ENCODE measurements at places on chromosomes 5 and 9.

DNA sequence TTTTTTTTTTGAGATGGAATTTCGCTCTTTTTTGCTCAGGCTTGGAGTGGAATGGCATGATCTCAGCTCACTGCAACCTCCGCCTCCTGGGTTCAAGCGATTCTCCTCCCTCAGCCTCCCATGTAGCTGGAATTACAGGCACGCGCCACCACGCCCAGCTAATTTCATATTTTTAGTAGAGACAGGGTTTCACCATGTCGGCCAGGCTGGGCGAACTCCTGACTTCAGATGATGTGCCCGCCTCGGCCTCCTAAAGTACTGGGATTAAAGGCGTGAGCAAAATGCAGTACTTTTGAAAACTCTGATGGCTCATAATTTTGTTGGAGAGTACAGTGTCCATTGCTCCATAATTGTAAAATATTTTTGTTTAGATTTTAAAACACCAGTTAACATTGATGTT is 52.6 kb downstream of the CCNH start:
- no peak for DNase-seq

DNA sequence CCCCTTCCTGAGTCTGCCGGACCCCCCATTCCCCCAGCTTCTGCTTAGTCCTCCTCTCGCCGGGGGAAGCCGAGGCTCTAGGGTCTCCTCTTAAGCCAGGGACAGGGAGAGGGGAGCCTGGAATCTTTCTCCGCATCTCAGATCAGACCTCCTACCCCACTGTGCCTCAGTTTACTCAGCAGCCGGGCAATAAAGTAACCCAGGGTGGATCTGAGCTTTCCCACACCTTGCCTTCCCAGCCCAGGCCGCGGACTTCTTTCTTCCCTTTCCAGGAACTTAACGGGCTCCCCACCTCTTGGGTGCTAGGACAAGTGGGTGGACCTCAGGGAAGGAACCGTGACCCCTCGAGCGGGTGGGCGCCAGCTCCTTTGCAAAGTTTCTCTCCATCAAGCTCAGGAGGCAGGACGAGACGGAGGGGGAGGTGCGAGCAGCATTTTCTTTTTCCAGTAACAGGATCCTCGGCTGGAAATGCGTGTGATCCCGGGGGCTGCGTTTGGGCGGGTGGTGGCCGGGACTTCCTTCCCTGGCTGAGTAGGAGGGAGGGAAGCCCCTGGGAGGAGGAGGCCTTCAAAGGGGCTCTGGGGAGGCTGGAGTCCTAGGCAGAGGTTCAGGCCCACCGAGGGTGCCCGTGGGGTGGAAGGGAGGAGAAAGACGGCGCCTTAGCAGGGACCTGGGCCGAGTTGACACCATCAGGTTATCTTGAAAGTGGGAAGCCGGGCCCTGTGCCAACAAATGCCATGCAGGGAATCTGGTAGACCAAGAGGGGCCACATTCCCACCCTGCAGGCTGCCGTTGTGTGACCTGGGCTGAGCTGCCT is 795 bp downstream of the DAB2IP start:
- no peak for DNase-seq

DNA sequence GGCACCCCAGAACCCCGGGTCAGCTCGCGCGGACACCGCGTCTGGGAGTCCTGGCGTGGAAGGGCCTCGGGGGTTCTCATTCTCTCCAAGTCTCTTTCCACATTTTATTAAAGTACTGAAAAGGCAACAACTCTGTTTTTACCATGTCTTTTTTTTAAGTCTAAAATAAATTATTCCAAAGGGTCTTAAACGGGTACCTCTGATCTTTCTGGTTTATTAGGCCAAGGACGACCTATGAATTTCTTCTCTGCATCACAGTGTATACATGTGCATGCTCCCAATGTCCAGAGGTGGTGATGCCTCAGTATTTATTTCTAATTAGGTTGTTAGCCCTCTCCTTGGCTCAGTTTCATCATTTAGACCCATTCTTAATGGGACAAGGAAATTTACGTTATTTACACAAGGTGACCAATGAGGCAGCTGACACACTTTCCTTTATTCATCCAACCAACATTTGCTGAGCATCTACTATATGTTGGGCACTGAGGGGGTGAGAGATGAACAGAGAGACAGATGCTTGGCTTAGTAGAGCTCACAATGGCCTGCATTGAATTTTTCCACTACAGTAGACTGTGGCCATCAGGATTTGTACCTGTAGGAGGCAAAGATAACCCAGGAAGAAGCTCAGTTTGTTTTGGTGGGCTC is 7.6 kb upstream of the OTP start:
- no peak for DNase-seq

DNA sequence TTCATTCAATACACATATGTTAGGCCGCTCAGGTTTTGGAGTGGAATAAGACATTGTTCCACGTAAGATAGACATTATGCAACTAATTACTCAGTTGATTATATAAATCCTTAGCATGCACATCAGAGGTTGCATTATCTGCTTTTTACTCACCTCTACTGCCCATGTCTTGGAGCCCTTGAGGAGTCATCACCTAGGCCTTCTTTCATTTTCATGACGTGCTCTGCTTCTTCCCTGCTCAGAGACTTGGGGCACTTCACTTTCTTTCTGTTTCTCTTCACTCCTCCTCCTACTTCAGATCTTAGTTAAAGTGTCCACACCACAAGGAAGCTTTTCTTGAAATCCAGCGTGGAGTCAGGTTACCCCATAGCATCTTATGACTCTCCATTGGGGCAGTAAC is 241.1 kb downstream of the TLR4 start:
- DNase-seq = no peak

DNA sequence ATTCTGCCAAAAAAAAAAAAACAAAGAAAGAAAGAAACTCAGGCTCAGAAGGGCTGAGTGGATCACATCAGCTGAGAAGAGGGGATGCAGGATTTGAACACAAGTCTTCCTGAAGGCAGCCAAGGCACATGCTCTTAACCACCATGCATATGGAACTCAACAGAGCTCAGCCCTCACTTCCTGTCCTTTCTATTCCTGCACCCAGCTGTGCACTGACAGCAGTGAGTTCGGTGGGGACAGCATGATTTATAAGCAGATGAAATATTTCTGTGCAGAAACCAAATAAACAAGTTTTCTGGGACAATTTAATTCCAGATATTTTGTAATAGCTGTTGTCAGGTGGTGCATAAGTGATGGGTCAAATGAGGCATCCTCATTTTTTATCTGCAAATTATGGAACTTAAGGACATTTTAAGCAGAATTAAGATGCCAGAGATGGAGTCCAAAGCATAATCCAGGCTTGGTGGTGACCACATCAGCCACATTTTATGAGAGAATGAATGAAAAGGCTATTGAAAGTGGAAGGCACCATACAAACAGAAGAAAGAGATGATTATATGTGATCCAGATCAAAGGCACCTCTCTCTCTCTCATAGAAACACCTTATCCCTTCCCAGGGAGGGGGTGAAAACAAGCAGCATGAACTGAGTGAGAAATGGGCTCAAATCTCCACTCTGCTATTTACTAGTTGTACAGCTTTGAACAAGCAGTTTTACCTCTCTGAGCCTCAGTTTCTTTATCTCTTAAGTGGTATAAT is 303.6 kb upstream of the MSX2 start:
- no peak for DNase-seq

DNA sequence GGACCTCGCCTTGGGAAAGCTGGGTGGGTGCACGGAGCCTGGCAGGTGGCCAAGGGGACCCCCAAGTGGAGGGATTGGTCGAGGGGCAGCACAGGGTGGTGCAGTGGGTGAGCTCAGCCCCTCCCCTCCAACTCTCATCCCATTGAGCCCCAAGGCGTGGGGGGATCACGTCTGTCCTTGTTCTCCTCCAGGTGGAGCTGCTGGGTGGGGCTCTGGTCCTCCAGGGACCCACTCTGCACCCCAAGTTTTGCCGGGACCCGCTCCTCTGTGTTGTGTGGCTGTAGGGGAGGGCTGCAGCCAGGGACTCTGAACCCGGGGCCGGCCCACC is 3.6 kb upstream of the FUT7 start:
- no peak for DNase-seq

DNA sequence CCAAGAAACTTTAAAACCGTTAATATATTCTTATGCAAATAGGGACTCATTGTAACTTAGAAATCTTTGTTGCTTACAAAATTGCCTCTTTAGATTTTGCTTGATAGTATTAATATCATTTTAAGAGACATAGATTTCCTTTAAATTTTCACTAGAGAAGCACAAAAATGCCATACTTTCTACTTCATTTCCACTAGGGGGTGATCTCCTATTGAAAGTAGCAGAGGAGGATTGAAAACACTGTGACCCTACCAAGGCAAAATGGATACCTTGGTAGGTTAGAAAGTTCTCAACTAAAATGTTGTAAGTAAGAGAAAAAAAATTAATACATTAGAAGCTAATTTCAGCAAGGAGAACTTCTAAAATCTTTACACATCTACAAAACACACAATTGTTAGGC is 204.9 kb downstream of the CHSY3 start:
- no peak for DNase-seq
